ENCODE measurements at places on chromosomes 5 and 9.

DNA sequence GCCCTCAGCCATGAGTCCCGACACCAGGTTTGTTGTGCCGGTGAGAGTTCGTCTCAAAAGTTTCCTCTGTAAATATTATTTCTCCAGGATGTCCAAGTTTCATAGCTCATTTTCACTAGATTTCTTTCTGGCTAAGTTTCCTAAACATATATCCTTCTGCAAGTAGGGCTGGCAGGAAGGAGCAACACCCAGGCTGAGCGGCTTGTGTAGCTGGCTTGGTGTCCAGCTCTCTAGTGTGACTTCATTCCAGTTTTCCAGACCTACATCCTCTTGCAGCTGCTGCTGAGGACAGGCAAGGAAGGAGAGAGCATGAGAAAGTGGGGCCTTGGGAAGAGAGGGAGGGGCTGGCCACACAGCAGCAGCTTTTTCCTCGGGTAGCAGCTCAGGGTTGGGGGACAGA lies 80.3 kb downstream of the FGF1 start:
- no peak for DNase-seq

GRCh38 chr9:1400983-1401382 lies 350.8 kb downstream of the DMRT2 start:
- DNase-seq, result no peak

DNA sequence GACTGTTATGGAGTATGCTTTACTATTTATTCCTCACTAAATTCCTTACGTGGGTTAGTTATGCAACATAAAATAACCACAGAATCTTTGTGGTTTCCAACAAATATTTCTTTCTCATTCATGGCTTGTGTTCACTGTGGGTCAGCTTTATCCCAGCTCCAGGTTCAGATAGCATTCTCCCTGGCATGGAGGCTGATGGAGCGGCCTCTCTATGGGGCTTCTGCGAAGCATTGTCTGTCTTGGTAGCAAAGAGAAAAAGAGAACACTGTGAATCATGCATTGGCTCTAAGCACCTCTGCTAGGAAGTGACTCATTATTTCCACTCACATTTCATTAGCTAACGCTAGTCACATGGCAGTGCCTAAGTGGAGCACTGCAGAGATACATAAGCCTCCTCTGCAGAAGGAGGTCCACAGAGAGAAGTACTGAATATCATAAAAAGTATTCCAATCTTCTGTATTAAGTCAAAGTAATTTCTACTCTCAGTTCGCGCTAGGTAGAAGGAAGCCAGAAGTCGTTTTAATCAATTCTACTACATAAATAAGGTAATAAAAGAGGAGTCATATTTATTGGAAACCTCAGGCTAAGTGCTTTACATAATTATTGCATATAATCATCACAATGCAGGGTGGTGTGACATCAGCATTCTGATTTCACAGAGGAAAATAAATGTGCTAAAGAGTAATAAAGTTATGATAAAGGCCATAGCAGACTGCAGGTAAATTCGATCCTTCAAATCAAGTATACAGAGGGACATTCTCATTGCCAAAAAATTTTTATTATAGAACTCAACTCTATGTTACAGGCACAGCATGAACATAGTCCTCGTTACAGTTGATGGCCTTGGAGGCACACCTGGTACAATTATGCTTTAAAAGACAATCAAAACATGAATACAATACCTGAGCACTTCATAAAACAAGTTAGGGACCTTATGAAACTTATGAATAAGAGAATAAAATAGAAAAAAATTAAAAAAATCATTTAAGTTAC lies 531.1 kb downstream of the CETN3 start:
- DNase-seq, result peak; percentile 99

DNA sequence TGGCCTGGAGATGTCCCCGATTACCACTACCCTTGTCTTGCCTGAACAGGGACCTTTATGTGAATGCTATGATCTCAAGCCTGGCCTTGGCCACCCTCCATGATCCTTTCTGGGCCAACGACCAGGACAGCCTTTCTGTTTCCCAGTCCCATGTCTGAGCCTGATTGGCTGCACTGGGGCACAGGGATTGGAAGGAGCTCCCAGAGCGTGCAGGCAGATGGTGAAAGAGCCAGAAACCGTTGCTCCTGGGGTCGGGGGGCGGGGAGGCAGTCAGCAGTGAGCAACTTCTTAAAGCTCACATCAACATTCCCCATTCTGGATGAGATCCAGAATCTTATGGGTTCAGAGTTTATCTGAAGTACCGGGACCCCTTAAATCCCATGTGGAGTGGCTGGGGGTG lies 84.4 kb downstream of the INSYN2B start:
- no peak for DNase-seq

DNA sequence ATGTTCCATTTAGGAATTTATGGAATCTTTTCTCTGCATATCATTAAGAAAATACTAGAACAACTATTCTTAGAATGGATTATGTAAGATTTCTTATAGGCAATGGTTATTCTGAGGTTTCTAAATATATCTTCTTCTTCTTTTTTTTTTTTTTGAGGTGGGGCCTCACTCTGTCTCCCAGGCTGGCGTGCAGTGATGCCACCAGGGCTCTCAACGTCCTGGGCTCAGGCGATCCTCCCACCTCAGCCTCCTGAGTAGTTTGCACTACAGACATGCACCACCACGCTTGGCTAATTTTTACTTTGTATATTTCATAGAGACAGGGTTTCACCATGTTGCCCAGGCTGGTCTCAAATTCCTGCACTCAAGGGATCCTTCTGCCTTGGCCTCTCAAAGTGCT lies 137.2 kb downstream of the SREK1 start:
- DNase-seq, result no peak

- DNase-seq, result no peak
These were observed 41.3 kb downstream of the LNPEP start for GRCh38 chr5:96977228-96977627.

- peak; percentile 25 for DNase-seq
These were observed 61.7 kb downstream of the JMY start for GRCh38 chr5:79297661-79298060.

GRCh38 chr9:99118782-99119466 lies 14.0 kb downstream of the TGFBR1 start:
- DNase-seq, result no peak

DNA sequence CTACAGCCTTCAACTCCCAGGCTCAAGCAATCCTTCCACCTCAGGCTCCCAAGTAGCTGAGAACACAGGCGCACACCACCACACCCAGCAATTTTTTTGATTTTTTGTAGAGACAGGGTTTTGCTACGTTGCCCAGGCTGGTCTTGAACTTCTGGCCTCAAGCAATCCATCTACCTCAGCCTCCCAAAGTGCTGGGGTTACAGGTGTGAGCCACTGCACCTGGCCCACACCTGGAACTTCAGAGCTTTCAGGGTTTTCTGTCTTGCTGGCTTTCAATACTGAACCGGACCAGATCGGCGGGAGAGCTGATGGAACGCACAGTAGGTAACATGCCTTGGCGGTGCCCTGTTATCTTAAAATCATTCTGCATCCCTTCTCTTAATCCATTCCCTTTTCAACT lies 30.8 kb downstream of the IPPK start:
- no peak for DNase-seq

DNA sequence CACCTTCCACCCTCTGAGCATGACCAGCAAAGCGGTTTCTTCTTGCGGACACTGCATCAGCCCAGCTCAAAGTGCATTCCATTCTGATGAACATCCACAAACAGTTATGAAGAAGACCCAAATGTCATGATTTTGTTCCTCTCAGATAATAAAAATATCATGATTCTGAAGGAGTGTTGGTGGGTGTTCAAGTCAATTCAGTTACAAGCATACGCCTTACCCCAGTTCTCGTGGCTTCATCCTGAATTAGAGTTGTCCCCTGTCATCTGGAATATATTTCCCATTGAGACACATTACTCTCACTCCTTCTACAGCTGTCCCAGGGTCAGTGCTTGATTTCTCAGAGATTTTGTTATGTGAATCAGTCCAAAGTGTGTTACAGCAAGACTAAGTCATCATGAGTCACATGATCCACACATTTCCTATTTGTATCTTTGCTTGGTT lies 325.4 kb downstream of the RFX3 start:
- DNase-seq, result peak; percentile 25

- peak; percentile 86 for DNase-seq
These were observed 123.1 kb downstream of the LIFR start for GRCh38 chr5:38433160-38433861.
